Breast epithelium (tissue), 4 donors: ENCODE measurements at places on chromosomes 2 and 18. TPM values are rescaled to one million over a fixed set of nuclear protein-coding genes. Genes with fewer than 3 reads are reported as not detected.

DNA sequence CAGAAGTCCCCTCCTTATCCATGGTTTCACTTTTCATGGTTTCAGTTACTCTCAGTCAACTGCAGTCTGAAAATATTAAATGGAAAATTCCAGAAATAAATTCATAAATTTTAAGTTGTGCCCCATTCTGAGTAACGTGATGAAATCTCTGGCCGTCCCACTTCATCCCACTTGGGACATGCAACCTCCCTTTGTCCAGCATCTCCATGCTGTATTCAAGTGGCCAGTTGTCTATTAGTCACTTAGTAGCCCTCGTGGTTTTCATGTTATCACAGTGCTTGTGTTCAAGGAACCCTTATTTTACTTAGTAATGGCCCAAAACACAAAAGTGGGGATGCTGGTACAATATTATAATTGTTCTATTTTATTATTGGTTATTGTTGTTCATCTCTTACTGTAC lies 18.0 kb upstream of the DAPL1 start:
- H3K36me3 ChIP-seq, result no peaks in the 10 kb centered on the region
- no peak overlapping the region for H3K4me3 ChIP-seq
- no peaks in the 10 kb centered on the region for H3K27me3 ChIP-seq
- no peak for DNase-seq
- no peak overlapping the region for H3K27ac ChIP-seq

GRCh38 chr18:45277908-45278307 lies 337.4 kb upstream of the SLC14A2 start:
- H3K36me3 ChIP-seq, result no peaks in the 10 kb centered on the region
- H3K4me3 ChIP-seq, result no peak overlapping the region
- DNase-seq, result no peak
- no peaks in the 10 kb centered on the region for H3K27me3 ChIP-seq

- no peaks in the 10 kb centered on the region for H3K36me3 ChIP-seq
- H3K4me1 ChIP-seq, result no peaks in the 10 kb centered on the region
- peak overlapping the region; percentile 19 for H3K27ac ChIP-seq
- no peaks in the 10 kb centered on the region for H3K27me3 ChIP-seq
- DNase-seq, result no peak
Observed at GRCh38 chr2:234444893-234445292, 52.0 kb downstream of the ARL4C start.

DNA sequence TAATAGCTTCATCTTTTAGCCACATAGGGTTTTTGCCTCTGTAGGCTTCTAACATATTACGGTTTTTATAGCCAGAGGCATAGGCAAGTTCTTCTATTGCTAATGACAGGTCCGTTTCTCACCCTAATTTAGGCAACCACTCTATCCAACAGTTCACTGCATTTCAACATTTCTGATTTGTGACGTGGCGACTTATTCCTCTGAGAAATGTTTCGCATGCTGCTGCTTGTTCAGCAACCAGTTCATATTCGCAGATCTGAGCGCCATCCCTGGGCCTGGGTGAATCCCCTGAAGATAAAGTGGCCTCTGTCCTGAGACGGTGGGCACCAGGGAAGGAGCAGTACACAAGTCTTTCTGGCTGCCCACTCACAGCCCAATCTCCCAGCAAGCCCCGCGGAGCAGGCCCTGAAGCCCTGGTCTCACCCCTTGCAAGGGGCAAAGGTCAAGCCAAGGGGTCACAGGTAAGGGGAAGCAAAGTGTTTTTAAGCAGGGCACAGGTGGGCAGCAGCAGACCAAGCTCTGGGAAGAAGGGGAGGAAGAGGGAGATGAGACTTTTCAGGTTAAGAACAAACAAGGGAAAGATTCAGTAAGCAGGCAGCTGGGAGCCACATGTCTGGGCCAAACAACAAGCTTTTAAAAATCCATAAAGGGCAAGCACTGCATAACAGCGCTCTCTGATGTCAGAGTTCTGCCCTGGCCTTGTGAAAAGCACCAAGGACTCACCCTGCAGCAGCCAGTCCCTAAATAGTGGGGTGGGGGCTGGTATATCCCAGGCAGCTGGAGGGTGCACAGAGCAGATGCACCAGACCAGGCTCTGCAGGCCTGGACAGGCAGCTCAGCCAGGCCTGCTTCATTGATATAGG lies 10.8 kb upstream of the COX7A2L start:
- H3K27ac ChIP-seq, result peak overlapping the region; percentile 48
- no peak for DNase-seq
- no peaks in the 10 kb centered on the region for H3K36me3 ChIP-seq
- H3K27me3 ChIP-seq, result no peaks in the 10 kb centered on the region
- no peaks in the 10 kb centered on the region for H3K4me1 ChIP-seq

- DNase-seq, result no peak
- no peaks in the 10 kb centered on the region for H3K36me3 ChIP-seq
- H3K4me1 ChIP-seq, result no peaks in the 10 kb centered on the region
Observed at GRCh38 chr2:144151851-144152250, 368.1 kb downstream of the ZEB2 start.

DNA sequence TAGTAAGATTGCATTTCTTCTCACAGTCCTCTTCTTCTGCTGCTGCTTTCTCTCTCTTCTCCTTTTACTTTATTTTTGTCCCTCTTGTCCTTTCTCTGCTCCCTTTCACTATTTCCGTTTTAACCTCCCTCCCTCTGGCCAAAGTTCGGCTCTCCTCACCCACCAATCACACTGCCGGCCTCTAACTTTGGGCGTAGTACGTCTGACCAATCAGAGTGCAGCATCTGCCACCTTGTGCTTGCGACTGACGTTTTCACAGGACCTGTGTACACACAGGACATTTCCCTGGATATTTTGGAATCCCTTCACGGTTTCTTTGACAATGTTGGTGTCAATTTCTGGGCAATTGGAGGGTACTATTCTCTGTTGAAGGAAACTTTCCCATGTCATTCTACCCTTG lies 22.6 kb upstream of the ICOS start:
- H3K27ac ChIP-seq, result no peak overlapping the region
- H3K4me3 ChIP-seq, result no peak overlapping the region
- DNase-seq, result no peak
- no peaks in the 10 kb centered on the region for H3K4me1 ChIP-seq
- H3K27me3 ChIP-seq, result no peaks in the 10 kb centered on the region

GRCh38 chr2:240803191-240803590 lies 16.8 kb downstream of the KIF1A start:
- no peak overlapping the region for H3K27ac ChIP-seq
- H3K27me3 ChIP-seq, result no peaks in the 10 kb centered on the region
- no peak for DNase-seq
- H3K4me1 ChIP-seq, result no peaks in the 10 kb centered on the region
- H3K4me3 ChIP-seq, result no peak overlapping the region

- H3K36me3 ChIP-seq, result no peaks in the 10 kb centered on the region
- H3K4me3 ChIP-seq, result peak overlapping the region; percentile 2
- no peak for DNase-seq
- no peaks in the 10 kb centered on the region for H3K4me1 ChIP-seq
Observed at GRCh38 chr2:2769481-2770431, 438.7 kb upstream of the MYT1L start.

- DNase-seq, result peak; percentile 50
- no peaks in the 10 kb centered on the region for H3K36me3 ChIP-seq
- H3K27me3 ChIP-seq, result no peaks in the 10 kb centered on the region
Observed at GRCh38 chr2:84906900-84907714, 1.7 kb downstream of the TMSB10 start.

DNA sequence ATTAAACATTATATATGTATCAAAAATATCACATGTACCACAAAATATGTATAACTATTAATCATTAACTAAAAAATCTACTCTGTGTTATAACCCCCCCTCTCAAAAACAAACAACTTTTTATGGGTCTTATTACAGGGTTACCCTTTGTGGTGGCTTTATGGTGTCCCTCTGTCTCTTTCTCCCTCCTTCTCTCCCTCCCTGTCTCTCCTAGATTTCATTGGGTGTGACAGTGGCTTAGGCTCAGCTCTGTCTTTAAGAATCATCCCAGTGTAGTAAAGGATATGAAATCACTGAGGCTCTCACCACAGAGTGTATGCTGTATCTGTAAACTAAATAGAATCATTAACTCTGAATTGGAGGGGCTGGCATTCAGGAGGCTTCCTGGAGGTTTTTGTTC lies 93.7 kb downstream of the TDRD15 start:
- H3K4me1 ChIP-seq, result no peaks in the 10 kb centered on the region
- no peak for DNase-seq
- no peak overlapping the region for H3K4me3 ChIP-seq
- no peak overlapping the region for H3K27ac ChIP-seq
- H3K27me3 ChIP-seq, result no peaks in the 10 kb centered on the region
- H3K36me3 ChIP-seq, result no peaks in the 10 kb centered on the region

- no peaks in the 10 kb centered on the region for H3K27me3 ChIP-seq
- H3K27ac ChIP-seq, result no peak overlapping the region
- DNase-seq, result no peak
- no peaks in the 10 kb centered on the region for H3K4me1 ChIP-seq
Observed at GRCh38 chr2:15647622-15648590, 56.2 kb downstream of the DDX1 start.

DNA sequence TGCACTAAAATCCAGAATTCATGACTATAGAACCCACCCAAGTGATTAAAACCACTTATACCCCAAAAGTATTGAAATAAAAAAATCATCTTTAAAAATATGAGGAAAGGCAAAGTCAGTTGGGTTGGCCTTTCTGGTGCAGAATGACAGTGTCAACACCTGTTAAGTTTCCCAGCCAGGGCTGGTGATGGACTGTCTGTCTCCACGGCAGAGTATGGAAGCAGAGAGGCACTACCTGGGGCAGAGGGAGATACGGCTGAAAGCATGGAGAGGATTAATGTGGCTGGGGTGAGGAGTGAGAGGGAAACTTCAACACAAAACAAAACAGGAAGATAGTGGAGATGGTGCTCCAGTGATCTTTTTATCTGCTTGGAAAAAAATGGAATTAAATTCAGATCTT lies 215.8 kb downstream of the FAM210A start:
- no peak overlapping the region for H3K27ac ChIP-seq
- H3K36me3 ChIP-seq, result no peaks in the 10 kb centered on the region
- DNase-seq, result no peak
- no peak overlapping the region for H3K4me3 ChIP-seq
- no peaks in the 10 kb centered on the region for H3K4me1 ChIP-seq

- no peaks in the 10 kb centered on the region for H3K36me3 ChIP-seq
- H3K27ac ChIP-seq, result no peak overlapping the region
- no peak overlapping the region for H3K4me3 ChIP-seq
Observed at GRCh38 chr2:67865917-67866316, 196.9 kb downstream of the C1D start.

DNA sequence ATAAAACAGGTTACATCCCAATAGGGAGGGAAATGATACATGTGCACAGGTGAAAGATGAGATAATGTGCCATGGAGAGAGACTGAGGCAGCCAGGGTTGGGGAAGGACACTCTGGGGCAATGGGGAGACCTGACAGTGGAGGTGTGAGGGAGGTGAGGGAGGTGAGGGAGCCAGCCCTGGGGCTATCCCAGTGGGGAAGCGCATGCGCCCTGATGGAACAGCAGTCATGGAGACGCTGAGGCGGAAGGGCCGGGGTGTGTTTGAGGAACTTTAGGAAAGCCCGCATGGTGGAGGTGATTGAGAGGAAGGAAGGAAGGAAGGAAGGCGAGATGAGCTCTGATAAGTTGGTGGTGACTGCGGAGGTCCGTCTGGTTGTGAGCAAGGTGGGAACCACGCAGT lies 66.5 kb downstream of the CABLES1 start:
- H3K36me3 ChIP-seq, result no peaks in the 10 kb centered on the region
- no peak overlapping the region for H3K4me3 ChIP-seq
- H3K27me3 ChIP-seq, result no peaks in the 10 kb centered on the region
- DNase-seq, result no peak
- no peak overlapping the region for H3K27ac ChIP-seq

DNA sequence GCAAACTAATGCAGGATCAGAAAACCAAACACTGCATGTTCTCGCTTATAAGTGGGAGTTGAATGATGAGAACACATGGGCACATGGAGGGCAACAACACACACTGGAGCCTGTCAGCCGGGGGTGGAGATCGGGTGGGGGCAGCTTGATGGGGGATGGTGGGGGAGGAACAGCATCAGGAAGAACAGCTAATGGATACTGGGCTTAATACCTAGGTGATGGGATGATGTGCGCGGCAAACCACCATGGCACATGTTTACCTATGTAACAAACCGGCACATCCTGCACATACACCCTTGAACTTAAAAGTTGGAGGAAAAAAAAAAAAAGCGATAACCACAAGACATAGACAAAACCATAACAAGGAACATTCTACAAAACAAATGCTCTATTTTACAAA lies 10.4 kb downstream of the CHMP3 start:
- H3K4me3 ChIP-seq, result no peak overlapping the region
- no peaks in the 10 kb centered on the region for H3K36me3 ChIP-seq
- H3K4me1 ChIP-seq, result no peaks in the 10 kb centered on the region
- no peaks in the 10 kb centered on the region for H3K27me3 ChIP-seq
- DNase-seq, result no peak

DNA sequence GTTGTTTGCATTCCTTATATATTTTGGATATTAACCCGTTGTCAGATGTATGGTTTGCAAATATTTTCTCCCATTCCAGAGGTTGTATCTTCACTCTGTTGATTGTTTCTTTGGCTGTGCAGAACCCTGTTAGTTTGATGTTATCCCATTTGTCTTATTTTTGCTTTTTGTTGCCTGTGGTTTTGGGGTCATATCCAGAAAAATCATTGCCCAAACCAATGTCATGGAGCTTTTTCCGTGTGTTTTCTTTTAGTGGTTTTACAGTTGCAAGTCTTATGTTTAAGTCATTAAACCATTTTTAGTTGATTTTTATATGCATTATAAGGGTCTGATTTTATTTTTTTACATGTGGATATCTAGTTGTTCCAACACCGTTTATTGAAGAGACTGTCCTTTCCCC lies 35.8 kb downstream of the PPIG start:
- no peak overlapping the region for H3K27ac ChIP-seq
- H3K36me3 ChIP-seq, result no peaks in the 10 kb centered on the region
- no peaks in the 10 kb centered on the region for H3K4me1 ChIP-seq
- no peak for DNase-seq

GRCh38 chr18:46134920-46135675 lies 30.9 kb downstream of the HAUS1 start:
- H3K4me3 ChIP-seq, result no peak overlapping the region
- H3K4me1 ChIP-seq, result no peaks in the 10 kb centered on the region
- H3K27ac ChIP-seq, result no peak overlapping the region
- H3K36me3 ChIP-seq, result no peaks in the 10 kb centered on the region
- DNase-seq, result no peak
- no peaks in the 10 kb centered on the region for H3K27me3 ChIP-seq

Gene RUFY4
- 2.8 TPM for total RNA-seq

Gene NLRC4
- total RNA-seq, result 1.8 TPM

Gene MEIS1
- total RNA-seq, result 37.0 TPM

Gene TEKT4
- not detected for total RNA-seq

Gene SERPINB13
- total RNA-seq, result not detected

Gene SPATA3
- not detected for total RNA-seq

Gene ALPI
- total RNA-seq, result 0.33 TPM
